ENCODE measurements at places on chromosomes 5 and 9. TPM values are rescaled to one million over a fixed set of nuclear protein-coding genes. Genes with fewer than 3 reads are reported as not detected.

DNA sequence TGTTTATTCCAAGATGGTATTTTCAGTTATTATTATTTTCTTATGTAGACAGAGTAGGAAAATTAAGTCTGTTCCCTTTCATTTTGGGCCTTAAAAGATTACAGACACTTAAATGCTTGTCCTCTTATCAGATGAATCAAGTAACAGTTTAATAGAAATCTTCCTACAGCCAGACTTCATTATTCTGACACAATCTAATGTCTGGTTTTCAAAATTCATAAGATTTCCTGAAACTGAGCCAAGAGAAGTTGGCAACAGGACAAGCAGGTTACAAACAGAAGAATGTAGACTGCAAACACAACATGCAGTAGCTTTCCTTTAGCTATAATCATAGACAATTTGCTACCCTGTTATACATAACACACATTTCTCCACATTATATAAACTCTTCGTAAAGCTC lies 130.5 kb downstream of the FBXL17 start:
- no peaks in the 10 kb centered on the region for H3K4me1 ChIP-seq
- H3K27me3 ChIP-seq, result no peaks in the 10 kb centered on the region
- H3K36me3 ChIP-seq, result no peaks in the 10 kb centered on the region
- no peak for DNase-seq
- H3K4me3 ChIP-seq, result no peak overlapping the region

DNA sequence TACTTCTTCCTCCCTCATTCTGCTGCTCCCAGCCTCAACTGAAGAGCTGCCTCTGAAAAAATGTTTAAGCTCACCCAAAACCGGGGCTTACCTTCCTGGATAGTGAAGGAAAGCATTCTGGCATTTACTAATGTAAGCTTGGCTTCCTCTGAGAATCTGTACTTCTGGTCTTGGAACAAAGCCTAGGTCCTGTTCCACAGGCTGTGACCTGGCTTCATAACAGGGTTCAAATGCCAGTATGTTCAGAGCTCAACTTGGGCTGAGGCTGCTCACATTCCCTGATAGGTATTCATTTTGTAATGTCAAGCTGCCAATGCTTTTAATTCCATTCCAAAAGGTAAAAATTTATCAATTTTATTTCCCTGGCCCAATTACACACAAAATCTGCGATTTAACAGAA lies 411.7 kb upstream of the KCNN2 start:
- no peaks in the 10 kb centered on the region for H3K36me3 ChIP-seq
- no peaks in the 10 kb centered on the region for H3K4me1 ChIP-seq
- H3K27me3 ChIP-seq, result no peaks in the 10 kb centered on the region
- no peak for DNase-seq

- no peaks in the 10 kb centered on the region for H3K36me3 ChIP-seq
- H3K4me1 ChIP-seq, result peaks cover 11% of the 10 kb centered on the region
- DNase-seq, result no peak
- no peaks in the 10 kb centered on the region for H3K27me3 ChIP-seq
- H3K4me3 ChIP-seq, result no peak overlapping the region
These were observed 1.9 kb upstream of the FST start for GRCh38 chr5:53478411-53479044.

DNA sequence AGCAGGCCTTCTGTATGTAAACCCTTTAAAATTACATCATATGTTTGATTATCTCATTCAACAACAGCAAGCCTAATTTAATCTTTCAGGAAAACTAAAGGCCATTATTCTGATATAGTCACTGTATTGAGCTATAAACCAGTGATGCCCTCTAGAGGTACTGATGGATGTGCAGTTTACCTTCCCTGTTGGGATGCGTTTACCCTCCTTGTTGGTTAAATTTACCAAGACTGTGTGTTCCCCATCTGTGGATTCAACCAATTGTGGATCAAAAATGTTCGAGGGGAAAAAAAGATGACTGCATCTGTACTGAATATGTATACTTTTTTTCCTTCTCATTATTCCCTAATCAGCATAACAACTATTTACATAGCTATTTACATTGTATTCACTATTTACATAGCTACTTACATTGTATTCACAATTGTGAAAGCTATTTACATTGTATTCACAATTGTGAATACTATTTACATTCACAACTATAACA lies 3.7 kb upstream of the BAAT start:
- no peaks in the 10 kb centered on the region for H3K4me1 ChIP-seq
- H3K27ac ChIP-seq, result no peak overlapping the region
- DNase-seq, result no peak
- no peaks in the 10 kb centered on the region for H3K36me3 ChIP-seq
- H3K4me3 ChIP-seq, result no peak overlapping the region

GRCh38 chr5:34521628-34522290 lies 134.4 kb upstream of the RAI14 start:
- no peaks in the 10 kb centered on the region for H3K36me3 ChIP-seq
- no peaks in the 10 kb centered on the region for H3K27me3 ChIP-seq
- no peak for DNase-seq
- no peaks in the 10 kb centered on the region for H3K4me1 ChIP-seq
- H3K4me3 ChIP-seq, result no peak overlapping the region

DNA sequence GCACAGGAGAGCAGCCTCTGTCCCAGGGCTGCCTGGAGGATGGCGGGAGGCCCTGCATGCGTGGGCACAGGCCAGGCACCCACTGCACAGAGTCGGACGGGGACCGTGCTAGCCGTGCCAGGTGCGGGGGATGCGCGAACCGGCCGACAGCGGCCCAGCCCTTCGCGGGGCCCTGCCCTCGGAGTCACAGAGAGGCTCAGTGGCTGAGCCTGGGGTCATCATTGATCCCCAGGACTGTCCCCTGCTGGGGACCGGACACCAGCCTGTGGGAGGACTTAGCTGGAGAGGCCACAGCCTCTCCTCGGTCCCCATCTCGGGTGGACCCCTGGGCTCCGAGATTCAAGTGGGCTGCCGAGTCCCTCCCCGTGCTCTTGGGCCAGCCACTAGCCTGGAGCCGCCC lies 19.1 kb upstream of the LAMC3 start:
- H3K27me3 ChIP-seq, result no peaks in the 10 kb centered on the region
- no peak overlapping the region for H3K27ac ChIP-seq
- H3K4me1 ChIP-seq, result no peaks in the 10 kb centered on the region
- no peaks in the 10 kb centered on the region for H3K36me3 ChIP-seq

DNA sequence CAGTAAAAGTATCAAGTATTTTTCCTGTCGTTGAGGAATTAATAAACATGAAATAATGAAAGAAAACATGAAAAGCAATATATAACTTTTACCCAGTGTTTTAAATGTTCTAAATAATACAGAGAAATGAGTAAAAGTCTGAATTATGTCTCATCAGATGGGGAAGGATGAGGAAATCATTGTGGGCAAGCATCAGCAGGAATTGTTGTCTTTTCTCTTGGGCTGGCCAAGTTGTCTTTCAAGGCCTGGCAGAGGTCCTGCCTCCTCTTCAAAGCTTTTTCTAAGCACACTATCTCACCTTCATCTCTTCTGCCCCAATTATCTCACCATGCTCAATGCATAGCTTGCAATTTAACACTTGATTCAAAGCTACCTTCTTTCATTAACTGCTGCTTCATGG lies 41.9 kb downstream of the MOCS2 start:
- no peak overlapping the region for H3K27ac ChIP-seq
- no peaks in the 10 kb centered on the region for H3K4me1 ChIP-seq
- H3K36me3 ChIP-seq, result no peaks in the 10 kb centered on the region
- no peaks in the 10 kb centered on the region for H3K27me3 ChIP-seq
- no peak for DNase-seq
- H3K4me3 ChIP-seq, result no peak overlapping the region

- H3K4me3 ChIP-seq, result no peak overlapping the region
- H3K36me3 ChIP-seq, result no peaks in the 10 kb centered on the region
- no peaks in the 10 kb centered on the region for H3K27me3 ChIP-seq
- DNase-seq, result no peak
These were observed 7.3 kb downstream of the SRFBP1 start for GRCh38 chr5:121968910-121969607.

DNA sequence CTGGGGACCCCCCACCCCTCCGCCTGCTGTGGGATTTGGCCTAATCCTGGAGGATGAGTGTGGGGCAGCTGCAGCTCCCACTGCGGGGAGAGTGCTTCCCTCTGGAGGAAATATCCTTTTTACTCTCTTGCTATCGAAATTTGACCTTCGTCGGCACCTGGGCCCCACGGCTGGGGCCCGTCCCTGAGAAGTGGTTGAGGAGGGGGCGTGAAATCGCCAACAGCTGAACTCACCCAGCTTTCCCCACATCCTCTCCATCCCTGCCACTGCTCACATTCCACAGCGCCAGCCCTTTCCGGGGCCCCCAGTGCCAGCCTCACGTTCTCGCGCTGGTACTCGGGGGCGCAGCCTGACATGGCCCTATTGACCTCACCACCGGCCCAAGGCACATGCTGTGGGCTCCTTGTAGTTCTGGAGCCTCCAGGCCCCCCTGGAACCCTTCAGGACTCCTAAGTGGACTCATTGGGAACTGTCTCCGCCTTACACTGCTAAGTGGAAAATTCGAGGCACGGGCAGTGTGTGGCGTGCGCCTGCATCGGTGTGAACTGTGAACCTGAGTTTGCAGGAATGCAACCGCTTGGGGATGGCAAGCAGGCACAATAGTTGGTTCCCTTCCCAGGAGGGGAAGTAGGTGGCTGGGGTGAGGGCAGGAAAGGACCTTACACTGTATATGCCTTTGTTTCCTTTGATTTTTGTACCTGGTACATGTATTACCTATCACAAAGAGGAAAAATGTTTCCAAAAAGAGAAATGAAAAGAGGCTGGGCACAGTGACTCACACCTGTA lies 19.2 kb downstream of the FGFR4 start:
- no peaks in the 10 kb centered on the region for H3K27me3 ChIP-seq
- no peak overlapping the region for H3K4me3 ChIP-seq
- H3K36me3 ChIP-seq, result no peaks in the 10 kb centered on the region

- no peaks in the 10 kb centered on the region for H3K36me3 ChIP-seq
- no peaks in the 10 kb centered on the region for H3K4me1 ChIP-seq
- no peaks in the 10 kb centered on the region for H3K27me3 ChIP-seq
- H3K4me3 ChIP-seq, result no peak overlapping the region
- no peak for DNase-seq
These were observed 303.1 kb downstream of the DMRT2 start for GRCh38 chr9:1353291-1353690.

DNA sequence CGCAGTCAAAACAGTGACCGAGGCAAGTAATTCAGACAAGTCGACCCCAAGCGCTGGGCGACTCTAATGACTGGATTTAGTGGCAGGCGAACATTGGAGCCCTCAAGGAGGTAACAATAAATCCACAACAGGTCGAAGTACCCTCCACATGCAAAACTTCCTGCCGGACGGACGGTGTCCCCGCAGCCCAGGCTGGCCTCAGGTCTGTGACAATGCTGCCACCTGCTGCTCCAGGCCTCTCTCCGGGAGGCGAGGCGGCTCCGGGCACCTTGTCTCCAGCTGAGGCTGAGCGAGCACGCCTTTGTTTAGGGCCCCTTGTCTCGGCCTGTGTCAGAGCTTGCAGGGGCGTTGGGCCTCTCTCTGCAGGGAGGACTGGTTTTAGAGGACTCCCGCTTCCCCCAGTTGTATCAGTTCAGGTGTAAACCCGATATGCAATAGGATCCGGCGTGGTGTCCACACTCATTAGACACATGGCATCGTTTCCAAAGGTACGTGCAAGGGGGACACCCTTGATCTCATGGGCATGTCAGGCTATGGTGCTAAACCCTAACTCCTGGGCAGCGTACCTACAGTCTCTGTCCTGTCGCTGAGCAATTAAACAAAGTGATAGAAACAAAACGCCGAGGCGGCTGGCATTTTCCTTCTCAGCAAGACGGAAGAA lies 628.0 kb upstream of the ADAMTS16 start:
- no peak for DNase-seq
- no peaks in the 10 kb centered on the region for H3K36me3 ChIP-seq
- H3K4me3 ChIP-seq, result no peak overlapping the region
- no peaks in the 10 kb centered on the region for H3K4me1 ChIP-seq
- H3K27me3 ChIP-seq, result no peaks in the 10 kb centered on the region

GRCh38 chr9:88829276-88829675 lies 162.0 kb upstream of the S1PR3 start:
- no peak overlapping the region for H3K4me3 ChIP-seq
- H3K27me3 ChIP-seq, result no peaks in the 10 kb centered on the region
- H3K27ac ChIP-seq, result no peak overlapping the region
- no peak for DNase-seq
- no peaks in the 10 kb centered on the region for H3K36me3 ChIP-seq

DNA sequence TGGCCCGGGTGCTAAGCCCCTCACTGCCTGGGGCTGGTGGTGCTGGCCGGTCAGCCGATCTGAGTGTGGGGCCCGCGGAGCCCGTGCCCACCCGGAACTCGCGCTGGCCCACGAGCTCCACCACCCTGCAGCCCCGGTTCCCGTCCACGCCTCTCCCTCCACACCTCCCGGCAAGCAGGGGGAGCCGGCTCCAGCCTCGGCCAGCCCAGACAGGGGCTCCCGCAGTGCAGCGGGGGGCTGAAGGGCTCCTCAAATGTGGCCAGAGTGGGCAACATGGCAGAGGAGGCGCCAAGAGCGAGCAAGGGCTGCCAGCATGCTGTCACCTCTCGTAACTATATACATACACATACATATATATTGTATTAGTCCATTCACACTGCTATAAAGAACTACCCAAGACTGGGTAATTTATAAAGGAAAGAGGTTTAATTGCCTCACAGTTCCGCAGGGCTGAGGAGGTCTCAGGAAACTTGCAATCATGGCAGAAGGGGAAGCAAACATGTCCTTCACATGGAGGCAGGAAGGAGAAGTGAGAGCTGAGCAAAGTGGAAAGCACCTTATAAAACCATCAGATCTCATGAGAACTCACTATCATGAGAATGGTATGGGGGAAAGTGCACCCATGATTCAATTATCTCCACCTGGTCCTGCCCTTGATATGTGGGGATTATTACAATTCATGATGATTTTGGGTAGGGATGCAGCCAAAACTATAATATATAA lies 56.8 kb downstream of the LIX1 start:
- H3K4me3 ChIP-seq, result no peak overlapping the region
- H3K27me3 ChIP-seq, result no peaks in the 10 kb centered on the region
- no peaks in the 10 kb centered on the region for H3K36me3 ChIP-seq
- H3K27ac ChIP-seq, result no peak overlapping the region
- DNase-seq, result no peak

GRCh38 chr9:68538200-68538599 lies 2.5 kb downstream of the TMEM252 start:
- DNase-seq, result no peak
- H3K27me3 ChIP-seq, result no peaks in the 10 kb centered on the region
- no peaks in the 10 kb centered on the region for H3K36me3 ChIP-seq
- H3K4me1 ChIP-seq, result no peaks in the 10 kb centered on the region

DNA sequence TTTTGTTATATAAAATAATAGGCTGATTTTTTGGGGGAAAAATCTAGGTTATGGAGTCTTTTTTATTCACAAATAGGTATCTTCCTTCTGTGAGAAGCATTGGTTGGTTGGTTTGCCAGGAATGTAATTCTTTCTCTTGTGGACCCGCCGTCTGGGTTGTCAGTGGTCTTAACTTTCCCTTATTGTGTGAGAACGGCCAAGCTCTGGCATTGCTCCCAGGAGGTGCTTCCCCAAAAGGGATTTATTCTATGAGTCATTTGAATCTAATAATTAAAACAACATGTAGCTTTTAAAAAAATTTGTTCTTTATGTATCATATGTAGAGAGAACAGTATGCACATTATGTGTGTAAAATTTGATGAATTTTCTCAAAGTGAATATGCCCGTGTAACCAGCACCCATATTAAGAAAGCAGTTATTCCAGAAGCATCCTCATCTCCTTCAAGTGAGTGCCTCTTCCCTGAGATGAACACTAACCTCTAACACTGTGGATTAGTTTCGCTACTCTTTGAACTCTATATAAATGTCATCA lies 114.4 kb downstream of the MAST4 start:
- H3K27me3 ChIP-seq, result no peaks in the 10 kb centered on the region
- H3K36me3 ChIP-seq, result no peaks in the 10 kb centered on the region
- DNase-seq, result no peak
- H3K4me3 ChIP-seq, result no peak overlapping the region
- no peaks in the 10 kb centered on the region for H3K4me1 ChIP-seq

ANXA1 gene
- 90.2 TPM for total RNA-seq

RAPGEF6 gene
- 114 TPM for total RNA-seq

FBXW11 gene
- total RNA-seq, result 40.7 TPM

PLEKHG4B gene
- total RNA-seq, result not detected

FNBP1 gene
- total RNA-seq, result 174 TPM

PGM5 gene
- total RNA-seq, result 0.19 TPM
